Activated CD4-positive, alpha-beta T cell treated with anti-CD3 and anti-CD28 coated beads, Interleukin-2, amount 10 ng/mL, durations not matched to agents 24 days and 14 days (primary cell): ENCODE measurements at places on chromosomes 11 and 22. TPM values are rescaled to one million over a fixed set of nuclear protein-coding genes. Genes with fewer than 3 reads are reported as not detected.

The CHEK1 gene
- 125 and 131 TPM in 2 replicates for total RNA-seq

DNA sequence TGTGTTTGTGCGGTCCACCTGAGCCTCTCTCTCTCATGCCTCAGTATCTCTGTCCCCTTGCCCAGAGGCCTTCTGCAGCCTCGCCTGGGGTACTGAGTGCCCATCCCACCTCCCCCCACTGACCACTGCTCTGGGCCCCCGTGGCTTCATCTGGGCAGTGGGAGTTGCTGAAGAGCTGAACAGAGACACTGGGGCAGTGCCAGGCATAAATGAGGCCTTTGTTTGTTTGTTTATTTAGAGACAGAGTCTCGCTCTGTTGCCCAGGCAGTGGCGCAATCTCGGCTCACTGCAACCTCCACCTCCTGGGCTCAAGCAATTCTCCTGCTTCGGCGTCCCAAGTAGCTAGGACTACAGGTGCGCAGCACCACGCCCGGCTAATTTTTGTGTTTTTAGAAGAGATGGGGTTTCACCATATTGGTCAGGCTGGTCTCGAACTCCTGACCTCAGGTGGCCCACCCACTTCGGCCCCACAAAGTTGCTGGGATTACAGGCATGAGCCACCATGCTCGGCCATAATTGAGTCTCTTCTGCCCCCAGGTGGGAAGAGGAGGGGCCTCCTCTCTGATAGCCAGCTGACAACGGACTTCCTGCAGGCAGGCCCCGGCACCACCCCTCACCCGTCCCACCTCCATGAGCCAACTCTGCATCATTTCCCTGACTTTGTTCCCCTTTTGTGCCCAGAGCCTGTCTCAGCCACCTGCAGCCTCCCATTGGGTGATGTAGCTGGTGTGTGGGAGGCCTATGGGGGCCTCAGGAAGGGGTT, 9.3 kb downstream of the CRYBB3 start:
- no peak for DNase-seq

DNA sequence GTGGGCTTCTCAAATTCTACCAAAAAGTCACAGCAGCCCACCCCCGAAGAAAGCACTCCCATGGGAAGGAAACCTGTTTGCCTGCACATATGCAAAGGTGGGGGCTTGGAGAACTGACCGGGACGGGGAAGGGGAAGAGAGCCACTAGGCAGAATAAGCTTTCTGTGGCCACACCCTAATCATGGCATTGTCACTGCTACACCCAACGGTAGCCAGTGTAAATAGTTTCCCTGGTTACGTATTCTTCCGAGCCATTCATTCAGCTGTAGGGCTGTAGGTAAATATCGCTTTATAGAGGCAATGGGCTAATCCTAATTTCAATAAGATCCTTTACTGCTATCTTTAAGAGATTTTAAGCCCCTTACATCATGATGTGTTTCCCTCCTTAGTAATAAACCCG, 61.7 kb downstream of the PRDM11 start:
- DNase-seq: no peak

- no peak for DNase-seq
Measured at GRCh38 chr11:15859411-15859810, 496.9 kb downstream of the SOX6 start.
